Activated CD8-positive, alpha-beta memory T cell treated with anti-CD3 and anti-CD28 coated beads, Interleukin-2, amount 10 ng/mL, durations not matched to agents 7 days and 5 days (primary cell): ENCODE measurements at places on chromosomes 13 and 19. TPM values are rescaled to one million over a fixed set of nuclear protein-coding genes. Genes with fewer than 3 reads are reported as not detected.

Gene BLOC1S3
- total RNA-seq = 17.6 TPM

DNA sequence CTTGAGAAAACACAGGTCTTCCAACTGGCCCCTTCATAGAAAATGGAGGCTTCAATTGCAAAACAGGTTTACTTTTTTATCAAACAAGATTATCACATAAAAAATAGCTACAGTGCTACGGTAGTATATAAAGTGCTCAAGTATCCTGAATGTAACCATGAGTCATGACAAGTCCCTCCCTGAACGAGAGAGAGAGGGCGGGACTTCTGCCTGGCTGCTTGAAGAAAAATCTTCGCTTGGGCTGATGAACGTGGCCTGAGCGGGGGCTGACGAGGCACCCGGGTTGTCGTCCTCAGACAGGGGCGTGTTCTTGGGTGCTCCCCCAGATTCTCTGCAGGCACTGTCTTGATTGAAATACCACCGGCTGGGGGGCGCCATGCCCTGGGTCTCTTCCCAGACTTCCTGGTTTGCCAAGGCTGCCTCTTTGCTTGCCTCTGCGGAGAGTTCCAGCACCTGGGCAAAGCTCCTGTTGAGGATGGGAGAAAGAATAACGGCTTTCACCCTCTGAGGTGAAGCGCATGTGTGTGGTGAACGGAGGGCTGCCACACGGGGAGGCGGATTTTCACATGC lies 23.2 kb upstream of the CPAMD8 start:
- DNase-seq = no peak

Gene OXGR1
- not detected for total RNA-seq

Gene WDR88
- total RNA-seq = not detected

GRCh38 chr13:40878321-40878720 lies 88.9 kb downstream of the SLC25A15 start:
- DNase-seq = no peak

DNA sequence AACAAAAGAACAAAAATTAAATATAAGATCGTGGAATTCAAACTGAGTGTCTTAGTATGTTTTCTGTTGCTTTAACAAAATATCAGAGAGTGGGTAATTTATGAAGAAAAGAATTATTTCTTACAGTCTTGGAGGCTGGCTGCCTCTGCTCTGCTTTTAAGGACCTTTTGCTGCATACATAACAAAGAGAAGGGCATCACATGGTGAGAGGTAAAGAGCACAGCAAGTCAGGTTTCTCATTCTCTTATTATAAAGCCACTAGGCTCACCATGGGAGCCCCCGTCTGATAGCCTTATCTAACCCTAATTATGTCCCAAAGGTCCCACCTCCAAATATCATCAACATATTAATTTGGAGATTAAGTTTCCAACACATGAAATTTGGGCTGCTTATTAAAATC lies 231.3 kb downstream of the SLITRK6 start:
- no peak for DNase-seq

Gene ZNF699
- total RNA-seq = 9.0 TPM

DNA sequence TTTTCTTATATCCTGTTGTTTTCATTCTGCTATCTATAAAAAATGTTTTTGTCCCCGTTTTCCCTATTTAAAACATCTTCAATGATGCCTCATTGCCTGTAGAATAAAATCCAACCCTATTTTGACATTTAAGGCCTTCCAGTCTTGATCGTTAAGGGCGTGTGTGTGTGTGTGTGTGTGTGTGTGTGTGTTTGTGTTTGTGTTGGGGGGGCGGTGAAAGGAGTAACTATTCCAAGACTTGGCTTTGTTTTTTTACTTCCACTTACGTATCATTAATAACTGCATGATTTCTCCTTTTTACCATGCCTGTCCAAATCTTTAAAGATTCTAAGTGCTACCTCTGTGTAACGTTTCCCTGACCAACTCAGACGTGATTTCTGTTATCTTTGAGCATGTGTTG lies 784 bp downstream of the PIBF1 start:
- no peak for DNase-seq

GRCh38 chr13:71493189-71493588 lies 373.8 kb downstream of the DACH1 start:
- no peak for DNase-seq

DNA sequence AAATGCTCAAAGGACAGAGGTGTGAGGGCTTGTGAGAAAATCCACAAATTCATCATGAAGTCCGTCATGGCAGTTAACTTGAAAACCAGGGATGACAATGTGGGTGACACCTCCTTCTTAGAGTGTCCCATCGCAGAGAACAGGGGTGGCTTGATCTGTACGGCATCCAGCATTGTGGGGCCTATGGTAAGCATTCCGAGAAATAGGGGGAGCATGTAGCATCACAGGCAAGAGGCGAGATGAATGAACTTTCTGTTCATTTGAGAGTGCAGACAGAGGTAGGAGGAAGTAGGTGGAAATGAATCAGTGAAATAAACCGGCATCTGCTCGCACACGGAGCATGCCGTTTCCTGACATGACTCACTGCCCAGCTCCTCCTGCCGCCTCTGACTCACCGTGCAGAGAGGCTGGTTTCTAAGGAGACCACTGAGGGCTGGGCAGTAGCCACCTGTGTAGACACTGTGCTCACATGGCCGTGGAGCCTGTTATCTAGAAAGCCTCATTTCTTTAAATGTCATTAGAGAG lies 339.0 kb downstream of the RFC3 start:
- peak; percentile 84 for DNase-seq

GRCh38 chr13:32530841-32531253 lies 7.7 kb downstream of the N4BP2L2 start:
- DNase-seq = no peak

DNA sequence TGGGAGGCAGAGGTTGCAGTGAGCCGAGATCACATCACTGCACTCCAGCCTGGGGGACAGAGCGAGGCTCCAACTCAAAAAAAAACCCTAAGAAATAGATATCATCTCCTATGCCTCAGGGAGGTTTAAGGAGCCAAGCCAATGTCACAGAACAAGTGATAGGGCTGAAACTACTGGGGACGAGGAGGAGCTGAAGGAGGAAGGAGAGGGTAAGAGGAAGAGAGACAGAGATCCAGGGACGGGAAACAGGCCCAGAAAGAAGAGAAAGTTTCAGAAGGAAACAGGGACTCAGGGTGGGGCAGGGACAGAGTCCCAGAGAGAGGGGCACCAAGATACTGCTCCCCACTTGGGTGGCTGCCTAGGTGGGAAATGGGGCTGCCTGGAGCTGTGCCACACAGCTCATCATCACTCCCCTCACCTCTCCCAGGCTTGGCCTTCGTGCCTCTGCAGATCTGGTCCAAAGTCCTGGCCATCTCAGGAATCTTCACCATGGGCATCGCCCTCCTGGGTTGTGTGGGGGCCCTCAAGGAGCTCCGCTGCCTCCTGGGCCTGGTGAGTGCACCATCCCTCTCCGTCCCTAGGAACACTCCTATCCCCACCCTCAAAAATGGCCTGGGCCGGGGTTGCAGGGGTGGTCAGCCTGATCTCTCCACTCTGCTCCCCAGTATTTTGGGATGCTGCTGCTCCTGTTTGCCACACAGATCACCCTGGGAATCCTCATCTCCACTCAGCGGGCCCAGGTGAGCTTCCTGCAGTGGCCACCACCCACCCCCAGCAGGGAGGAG lies 1.5 kb downstream of the CD37 start:
- DNase-seq = no peak

DNA sequence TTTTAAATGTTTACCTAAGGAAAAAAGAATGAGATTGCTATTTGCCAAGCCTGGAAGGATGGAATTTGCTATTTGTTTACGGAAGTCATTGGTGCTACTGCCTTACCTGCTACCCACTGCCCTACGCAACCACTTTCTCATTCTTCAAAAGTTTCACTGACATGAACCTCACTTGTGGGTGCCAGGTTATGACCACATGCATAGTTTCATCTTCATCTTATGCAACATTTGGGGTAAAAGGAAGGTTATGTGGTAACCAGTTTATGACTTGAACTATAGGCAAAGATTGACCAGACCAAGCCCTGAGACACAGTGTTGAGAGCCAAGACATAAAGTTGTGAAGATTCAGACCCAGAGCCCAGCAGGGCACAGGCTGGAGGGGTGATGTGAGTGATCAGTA lies 142.5 kb downstream of the LACC1 start:
- no peak for DNase-seq
